Osteoblast (primary cell): ENCODE measurements at places on chromosomes 16 and 17. TPM values are rescaled to one million over a fixed set of nuclear protein-coding genes. Genes with fewer than 3 reads are reported as not detected.
A peak's percentile ranks its signal among the peaks of the same experiment; 100 is the strongest.

- no peak for DNase-seq
Measured at GRCh38 chr17:8463099-8463498, 27.4 kb downstream of the NDEL1 start.

- DNase-seq, result no peak
Measured at GRCh38 chr17:80751070-80751945, 206.7 kb downstream of the RPTOR start.

- no peak for DNase-seq
Measured at GRCh38 chr17:39648616-39649366, 11.8 kb downstream of the STARD3 start.

GRCh38 chr17:78279360-78279990 is 48.0 kb downstream of the TMEM235 start:
- DNase-seq, result peak; percentile 63

The NATD1 gene
- total RNA-seq, result 13.0 and 15.2 TPM in 2 replicates

DNA sequence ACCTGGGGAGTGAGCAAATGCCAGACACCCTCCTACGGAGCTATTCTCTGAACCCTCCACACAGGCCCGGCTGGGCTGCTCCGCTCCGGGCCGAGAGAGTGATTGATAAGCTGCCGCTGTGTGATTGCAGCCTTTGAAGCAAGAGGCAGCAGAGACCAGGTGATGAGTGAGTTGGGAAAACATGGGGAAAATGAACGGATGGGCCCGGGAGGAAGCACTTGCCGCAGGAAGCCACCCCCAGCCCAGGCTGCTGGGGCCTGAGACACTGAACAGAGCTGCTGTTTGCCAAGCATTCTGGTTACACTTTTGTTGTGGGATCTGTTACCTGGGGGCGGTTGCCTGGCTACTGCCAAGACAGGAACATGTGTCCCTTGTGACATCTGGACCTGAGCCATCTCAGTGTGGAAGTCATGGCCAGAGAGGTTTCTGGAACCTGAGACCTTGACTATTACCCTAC is 46.4 kb upstream of the KLHDC4 start:
- peak; percentile 44 for DNase-seq

- no peak for DNase-seq
Measured at GRCh38 chr16:73302942-73303341, 255.0 kb upstream of the ZFHX3 start.

- no peak for DNase-seq
Measured at GRCh38 chr16:87098976-87099720, 218.0 kb downstream of the C16orf95 start.

The DDX52 gene
- total RNA-seq, result 29.2 and 29.3 TPM in 2 replicates

GRCh38 chr17:797236-797840 is 15.2 kb downstream of the MRM3 start:
- DNase-seq, result peak; percentile 75

GRCh38 chr17:9446528-9446927 is 129.1 kb downstream of the STX8 start:
- DNase-seq, result no peak

- no peak for DNase-seq
Measured at GRCh38 chr17:65637786-65638185, 76.3 kb upstream of the AXIN2 start.

The PRSS21 gene
- not detected in 2 replicates for total RNA-seq

DNA sequence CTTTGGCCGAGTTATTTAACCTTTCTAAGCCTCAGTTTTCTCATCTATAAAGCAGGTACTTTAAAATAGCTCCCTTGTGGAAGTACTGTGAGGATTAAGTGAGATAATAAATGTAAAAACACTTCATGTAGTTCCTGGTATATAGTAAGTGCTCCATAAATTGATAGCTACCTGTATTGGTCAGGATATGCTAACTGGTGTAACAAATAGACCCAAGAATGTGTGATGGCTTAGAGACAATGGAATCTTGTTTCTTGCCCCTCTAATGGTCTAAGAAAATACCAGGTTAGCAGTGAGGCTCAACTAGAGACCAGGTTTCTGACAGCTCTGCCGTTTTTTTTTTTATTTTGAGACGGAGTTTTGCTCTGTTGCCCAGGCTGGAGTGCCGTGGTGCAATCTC is 29.8 kb downstream of the CCR7 start:
- no peak for DNase-seq

DNA sequence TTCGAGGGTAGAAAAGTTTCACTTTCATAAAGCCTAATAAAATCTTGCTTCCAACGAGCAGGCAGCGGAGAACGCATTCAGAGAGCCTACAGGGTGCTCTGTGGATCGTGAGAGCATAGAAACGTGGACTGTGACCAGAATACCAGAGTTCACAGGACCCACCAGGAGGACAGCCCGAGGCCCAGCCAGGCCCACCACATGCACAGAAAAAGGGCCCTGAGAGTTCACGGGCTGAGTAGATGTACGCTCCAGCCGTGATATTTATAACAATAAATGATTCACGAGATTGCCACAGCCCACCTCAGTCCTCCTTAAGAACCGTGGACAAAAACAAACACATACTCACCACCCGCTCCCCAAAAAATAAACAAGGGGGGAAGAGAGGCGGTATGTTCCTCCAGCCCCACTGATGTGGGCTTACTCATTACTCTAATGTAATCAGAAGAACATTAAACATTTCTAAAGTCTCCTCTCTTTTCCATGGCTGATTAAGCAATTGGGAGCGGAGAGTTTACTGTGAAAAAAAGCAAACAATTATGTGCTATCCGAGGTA is 207.2 kb downstream of the C16orf78 start:
- no peak for DNase-seq

DNA sequence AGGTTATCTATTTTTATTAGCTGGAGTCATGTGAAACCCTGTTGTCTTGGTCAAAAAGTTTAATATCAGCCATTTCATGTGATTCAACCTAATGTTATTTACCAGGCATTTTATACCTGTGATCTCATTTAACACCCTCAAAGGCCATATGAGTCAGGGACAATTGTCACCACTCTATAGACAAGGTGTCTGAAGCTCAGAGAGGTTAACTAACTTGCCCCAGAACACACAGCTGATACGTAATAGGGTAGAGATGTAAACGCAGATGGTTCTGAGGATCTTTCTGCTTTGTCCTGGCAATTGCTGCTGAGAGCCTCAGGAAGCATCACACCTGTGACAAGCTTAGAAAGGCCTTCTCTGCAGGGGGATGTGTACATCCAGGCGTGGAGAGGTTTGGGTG is 4.9 kb downstream of the CD300A start:
- DNase-seq, result peak; percentile 4

DNA sequence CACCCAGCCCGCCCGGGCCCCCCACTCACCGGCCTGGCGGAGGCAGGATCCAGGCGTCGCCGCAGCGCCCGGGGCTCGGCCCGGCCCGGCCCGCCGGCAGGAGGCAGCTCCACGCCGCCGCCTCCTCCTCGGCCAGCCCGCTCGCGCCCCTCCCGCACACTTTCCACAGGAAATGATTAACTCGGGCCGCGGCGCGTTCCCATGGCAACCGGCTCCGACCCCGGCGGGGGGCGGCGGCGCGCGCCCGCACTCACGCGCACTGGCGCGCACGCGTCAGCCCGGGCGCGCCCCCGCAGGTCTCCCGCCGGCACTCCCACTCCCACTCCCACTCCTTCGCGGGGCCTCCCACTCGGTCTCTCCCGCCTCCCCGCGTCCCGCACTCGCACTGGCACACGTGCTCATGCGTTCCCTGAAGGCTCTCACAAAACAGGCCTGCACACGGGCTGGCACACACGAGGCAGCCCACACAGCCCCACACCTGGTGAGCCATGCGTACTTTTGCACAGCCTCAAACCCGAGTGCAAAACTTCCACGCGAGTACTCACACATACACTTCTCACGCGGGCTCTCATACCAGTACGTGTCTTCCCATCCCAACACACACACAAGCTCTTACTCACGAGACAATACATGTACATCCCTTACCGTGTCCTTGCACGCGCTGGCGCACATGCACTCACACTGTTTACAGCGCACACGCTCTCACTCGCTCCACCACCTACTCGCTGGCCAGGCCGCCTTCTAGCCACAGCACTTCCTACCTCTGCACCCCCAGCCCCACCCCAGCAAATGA is at the start of gene KIFC3:
KIFC3 (minus strand) TSS at position 151 of the 793 bp plus-strand sequence. CDS start 4,248 bp downstream, outside the sequence.
- peak; percentile 98 for DNase-seq

DNA sequence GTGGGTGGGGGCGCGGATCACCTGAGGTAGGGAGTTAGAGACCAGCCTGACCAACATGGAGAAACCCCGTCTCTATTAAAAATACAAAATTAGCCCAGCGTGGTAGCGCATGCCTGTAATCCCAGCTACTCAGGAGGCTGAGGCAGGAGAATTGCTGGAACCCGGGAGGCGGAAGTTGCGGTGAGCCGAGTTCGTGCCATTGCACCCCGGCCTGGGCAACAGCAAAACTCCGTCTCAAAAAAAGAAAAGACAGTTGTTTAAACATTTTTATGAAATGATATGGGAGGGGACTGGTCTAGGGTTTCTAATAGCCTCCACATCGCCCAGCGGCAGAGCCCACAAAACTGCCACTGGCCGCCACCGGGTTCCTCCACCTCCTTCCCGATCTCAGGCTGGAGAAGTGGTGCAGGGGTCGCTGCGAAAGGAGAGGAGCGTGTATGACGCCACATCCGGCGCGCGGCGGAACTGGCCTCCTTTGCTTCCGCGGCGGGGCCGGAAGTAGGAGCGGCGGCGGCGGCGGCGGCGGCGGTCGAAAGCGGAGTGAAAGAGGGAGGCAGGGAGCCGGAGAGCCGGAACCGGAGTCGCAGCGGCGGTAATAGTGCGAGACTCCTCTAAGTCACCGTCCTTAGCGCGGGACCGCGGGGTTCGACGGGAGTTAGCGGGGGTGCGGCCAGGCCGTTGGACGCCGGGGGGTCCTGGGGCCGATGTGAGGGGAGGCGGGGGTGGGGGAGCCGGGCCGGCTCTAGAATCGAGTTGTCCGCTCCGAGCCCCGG is at the start of gene PPP4C:
PPP4C (plus strand) TSS at position 492 of the 773 bp plus-strand sequence. CDS start 384 bp downstream, outside the sequence.
- peak; percentile 99 for DNase-seq

DNA sequence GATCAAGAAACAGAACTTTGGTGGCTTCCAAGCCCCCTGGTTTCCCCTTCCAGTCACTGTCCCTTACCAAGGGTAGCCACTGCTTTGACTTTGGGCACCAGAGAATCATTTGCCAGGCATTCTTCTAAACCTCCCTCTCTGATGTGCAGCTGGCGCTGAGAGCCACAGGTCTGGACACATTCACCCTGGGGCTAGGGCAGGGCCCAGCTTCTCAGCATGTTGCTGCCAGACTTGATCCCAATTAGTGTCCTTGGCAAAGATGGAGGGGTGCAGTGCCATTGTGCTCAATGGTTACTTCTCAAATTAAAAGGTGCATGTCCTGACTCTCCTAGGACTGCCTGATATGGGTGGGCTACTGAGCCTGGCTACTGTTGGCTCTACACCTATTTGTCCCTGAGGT is 7.6 kb upstream of the SLC47A2 start:
- DNase-seq, result peak; percentile 74

GRCh38 chr16:30949650-30950515 is 1.0 kb downstream of the ORAI3 start:
- peak; percentile 91 for DNase-seq

- DNase-seq, result no peak
Measured at GRCh38 chr16:66728804-66729203, 22.6 kb downstream of the DYNC1LI2 start.

- no peak for DNase-seq
Measured at GRCh38 chr17:50238601-50239280, 35.5 kb upstream of the TMEM92 start.

DNA sequence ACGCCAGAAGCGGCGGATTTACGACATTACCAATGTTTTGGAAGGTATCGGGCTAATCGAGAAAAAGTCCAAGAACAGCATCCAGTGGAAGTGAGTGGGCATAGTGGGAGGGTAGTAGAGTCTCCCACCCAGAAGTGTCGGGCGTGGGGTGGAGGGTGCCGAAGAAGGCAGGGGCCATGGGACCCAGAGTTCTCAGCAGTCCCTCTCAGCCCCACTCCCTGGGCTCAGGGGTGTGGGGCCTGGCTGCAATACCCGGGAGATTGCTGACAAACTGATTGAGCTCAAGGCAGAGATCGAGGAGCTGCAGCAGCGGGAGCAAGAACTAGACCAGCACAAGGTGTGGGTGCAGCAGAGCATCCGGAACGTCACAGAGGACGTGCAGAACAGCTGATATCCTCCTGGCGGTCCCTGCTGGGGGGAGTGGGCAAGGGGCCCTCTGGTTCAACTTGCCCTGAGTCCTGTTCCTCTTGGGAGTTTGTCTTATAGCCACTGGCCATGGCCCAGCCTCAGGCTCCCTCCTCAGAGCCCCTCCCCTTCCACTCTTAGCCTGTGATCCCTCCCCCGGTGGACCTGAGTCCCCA is 916 bp downstream of the E2F4 start:
- DNase-seq, result no peak

DNA sequence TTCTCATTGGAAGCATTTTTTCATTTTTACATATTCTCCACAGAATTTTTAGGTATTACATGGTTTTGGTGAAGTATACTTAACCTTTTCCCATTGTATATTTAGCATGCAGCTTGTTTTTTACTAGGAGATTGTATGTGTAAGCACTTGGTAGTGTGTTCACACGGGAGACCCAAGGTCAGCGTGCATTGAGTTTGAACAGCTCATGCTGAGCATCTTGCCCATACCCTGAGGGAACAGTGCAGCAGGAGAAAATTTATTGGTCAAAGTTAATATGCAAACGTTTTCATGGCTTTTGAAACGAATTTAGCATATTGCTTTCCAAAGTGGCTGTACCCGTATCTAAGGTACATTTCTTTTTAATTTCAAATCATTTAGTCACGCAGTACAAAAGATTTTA is 168.7 kb downstream of the MRTFB start:
- DNase-seq, result no peak

DNA sequence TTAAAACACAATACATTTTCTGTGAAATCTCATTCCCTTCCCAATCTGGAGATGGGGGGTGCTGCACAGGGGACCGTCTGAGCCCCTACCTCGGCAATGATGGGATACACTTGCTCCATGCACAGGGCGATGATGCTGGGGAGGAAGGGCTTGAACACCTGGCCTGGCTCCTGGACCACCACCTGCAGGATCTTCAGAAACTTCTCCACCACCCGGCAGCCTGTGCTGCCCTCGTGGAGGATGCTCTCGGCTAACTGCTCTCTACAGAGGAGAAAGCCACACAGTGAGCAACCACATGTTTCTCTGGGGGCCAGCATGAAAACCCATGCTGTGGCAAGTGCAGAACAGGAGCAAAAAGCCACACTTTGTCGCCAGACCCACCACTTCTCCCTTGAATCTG is 42.4 kb upstream of the GSG1L start:
- DNase-seq, result peak; percentile 8

The CES1 gene
- 2.9 and 5.6 TPM in 2 replicates for total RNA-seq

The STH gene
- total RNA-seq, result not detected in 2 replicates

- no peak for DNase-seq
Measured at GRCh38 chr17:2101448-2102257, 46.8 kb downstream of the HIC1 start.

- peak; percentile 73 for DNase-seq
Measured at GRCh38 chr17:9237661-9238301, 216.5 kb downstream of the NTN1 start.

The UNC45B gene
- not detected in 2 replicates for total RNA-seq
